ENCODE measurements at places on chromosomes 3 and 15. TPM values are rescaled to one million over a fixed set of nuclear protein-coding genes. Genes with fewer than 3 reads are reported as not detected.

GRCh38 chr15:64678126-64678819 lies 97.1 kb downstream of the RBPMS2 start:
- peaks cover 49% of the 10 kb centered on the region for H3K36me3 ChIP-seq
- H3K27me3 ChIP-seq: no peaks in the 10 kb centered on the region
- no peak for DNase-seq
- no peak overlapping the region for H3K27ac ChIP-seq
- H3K4me1 ChIP-seq: no peaks in the 10 kb centered on the region

MEX3B gene
- 5.5 TPM for total RNA-seq

DNA sequence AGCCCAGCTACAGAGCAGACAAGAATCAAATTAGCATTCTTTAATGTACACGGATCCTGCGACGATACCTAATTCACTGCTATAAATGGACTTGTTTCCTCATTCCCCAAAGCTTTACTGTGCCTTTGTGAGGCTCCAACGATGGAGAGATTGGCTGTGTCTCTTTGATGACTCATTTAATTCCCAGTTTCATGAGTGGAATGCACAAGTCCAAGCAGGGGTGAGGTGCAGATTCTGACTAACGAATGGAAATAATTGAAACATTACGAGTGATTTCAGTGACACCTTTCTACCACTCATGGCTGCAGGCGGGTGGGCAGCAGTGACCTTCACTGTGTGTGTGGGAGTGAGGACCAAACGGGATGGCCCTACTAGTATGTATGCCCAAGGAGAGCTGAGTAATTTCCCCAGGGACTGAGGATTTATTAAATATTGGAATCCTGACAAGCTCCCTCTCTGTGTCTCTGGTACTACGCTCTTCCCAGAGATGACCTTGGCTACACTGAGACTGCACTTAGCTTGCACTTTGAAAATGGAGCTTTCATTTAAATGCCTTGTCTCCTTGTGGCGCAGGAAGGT lies 156.7 kb downstream of the CACNA2D3 start:
- DNase-seq: no peak
- no peaks in the 10 kb centered on the region for H3K4me1 ChIP-seq
- H3K27ac ChIP-seq: no peak overlapping the region
- no peak overlapping the region for H3K4me3 ChIP-seq
- peaks cover 3% of the 10 kb centered on the region for H3K27me3 ChIP-seq

SCG3 gene
- total RNA-seq: 0.22 TPM

DNA sequence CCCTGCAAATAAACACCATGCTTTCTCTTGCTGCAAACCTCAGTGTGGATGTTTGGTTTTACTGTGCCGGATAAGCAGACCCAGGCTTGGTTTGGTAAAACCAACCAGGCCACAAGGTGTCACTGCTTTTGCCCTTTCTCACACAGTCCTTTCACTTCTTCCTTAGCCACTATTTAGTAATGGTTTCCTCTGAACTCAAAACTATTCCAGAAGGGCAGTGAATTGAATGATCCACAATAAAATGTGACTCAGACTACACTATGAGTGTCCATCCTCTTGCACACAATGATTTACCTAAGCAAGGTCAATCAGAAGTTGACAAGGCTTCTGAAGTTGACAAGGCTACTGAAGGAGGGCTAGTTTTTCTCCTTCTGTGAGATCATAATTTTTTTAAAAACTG lies 552.4 kb upstream of the CCDC54 start:
- no peaks in the 10 kb centered on the region for H3K27me3 ChIP-seq
- H3K27ac ChIP-seq: no peak overlapping the region
- DNase-seq: peak; percentile 37
